ENCODE measurements at places on chromosomes 13 and 19.

- no peak for DNase-seq
Observed at GRCh38 chr13:30824651-30825050, 81.4 kb upstream of the MEDAG start.

DNA sequence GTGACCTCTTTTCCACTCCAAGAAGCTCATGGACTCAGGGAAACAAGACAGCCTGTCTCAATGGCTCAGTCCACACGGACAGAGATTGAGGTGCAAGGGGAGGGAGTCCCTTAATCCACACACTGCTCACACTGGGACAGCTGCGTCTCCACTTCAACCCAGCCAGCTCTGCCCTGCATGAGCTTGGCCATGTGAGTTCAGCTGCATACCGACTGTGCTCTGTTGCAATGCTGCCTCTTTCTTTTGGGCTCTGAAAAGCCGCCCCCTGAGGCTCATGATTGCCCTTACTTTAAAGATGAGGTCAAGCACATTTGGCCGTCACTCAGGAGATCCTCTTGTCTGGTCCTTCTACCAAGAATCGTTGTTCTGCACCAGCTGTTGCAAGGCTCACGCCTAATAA lies 64.8 kb upstream of the KCTD15 start:
- no peak for DNase-seq

DNA sequence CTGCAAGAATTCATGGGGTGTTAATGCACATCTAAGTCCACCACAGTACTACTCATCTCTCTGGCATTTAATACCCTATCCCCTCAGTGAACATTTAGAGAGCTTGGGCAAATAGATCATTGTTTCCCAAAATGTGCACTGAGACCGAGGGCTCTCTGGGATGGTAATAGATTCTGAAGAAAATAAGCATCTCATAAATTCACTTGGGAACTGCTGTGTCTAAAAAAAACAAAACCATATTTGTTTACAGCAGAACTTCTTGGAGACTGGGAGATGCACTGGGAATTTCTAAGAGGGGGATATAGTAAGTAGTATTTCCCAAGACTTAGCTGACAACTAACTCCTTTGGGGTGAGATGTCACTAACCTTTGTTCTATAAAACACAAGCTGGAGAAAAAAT lies 58.4 kb downstream of the ENOX1 start:
- DNase-seq = no peak

DNA sequence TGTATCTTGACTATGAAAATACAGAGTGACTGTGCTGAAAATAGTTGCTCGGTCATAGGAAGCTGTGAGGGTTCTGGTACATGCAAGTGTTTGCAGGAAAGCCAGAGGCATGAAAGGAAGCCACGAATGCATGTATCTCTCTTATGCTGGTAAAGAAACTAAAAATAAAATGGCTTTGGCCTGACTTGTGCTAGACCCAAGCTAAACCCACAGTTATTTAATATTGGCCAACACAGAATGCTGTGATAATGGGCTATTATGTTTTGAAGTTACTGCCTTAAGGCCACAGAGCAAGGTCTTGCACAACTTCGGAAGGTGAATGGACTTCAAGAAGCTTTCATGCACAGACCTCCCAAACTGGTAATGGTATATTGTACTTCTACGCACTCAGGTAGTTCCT lies 518.2 kb upstream of the HTR2A start:
- no peak for DNase-seq

- DNase-seq = no peak
Observed at GRCh38 chr13:65912516-65912915, 1317.6 kb downstream of the PCDH9 start.

- DNase-seq = no peak
Observed at GRCh38 chr19:2179095-2179494, 15.4 kb downstream of the DOT1L start.

GRCh38 chr19:14761607-14762006 lies 16.8 kb downstream of the ADGRE2 start:
- DNase-seq = no peak

DNA sequence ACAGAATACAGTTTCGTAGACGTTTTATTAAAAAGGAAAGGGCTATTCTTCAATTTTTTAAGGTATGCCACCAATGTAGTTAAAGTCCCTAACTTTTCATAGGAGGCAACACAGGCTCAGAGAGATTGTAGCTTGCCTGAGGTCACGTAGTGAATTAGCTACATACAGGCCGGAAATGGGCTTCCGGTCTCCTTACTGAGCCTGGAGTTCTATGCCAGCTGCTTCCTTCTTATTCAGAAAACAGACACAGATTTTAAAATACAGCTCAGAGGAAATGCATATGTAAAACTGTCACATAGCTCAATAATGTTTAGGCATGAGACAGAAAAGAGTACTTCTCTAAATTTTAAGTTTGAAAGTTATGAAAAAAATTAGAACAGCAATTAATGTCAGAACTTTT lies 85.4 kb upstream of the TUBA3C start:
- DNase-seq = no peak

DNA sequence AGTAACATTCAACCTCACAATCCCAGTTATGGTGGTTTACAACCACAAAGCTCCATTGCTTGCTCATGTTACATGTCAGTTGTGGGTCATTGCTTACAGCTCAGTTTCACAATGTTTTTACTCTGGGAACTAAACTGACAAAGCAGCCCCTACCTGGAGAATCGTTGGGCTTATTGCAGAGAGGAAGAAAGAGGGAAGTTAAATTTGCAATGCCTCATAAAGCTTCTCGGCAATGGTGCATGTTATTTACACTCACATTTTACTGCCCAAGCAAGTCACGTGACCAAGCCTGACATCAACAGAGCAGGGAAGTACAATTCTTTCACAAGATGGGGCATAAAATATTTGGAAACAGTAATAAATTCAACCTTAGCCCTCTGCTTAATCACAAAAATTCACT lies 441.6 kb downstream of the TDRD3 start:
- DNase-seq = no peak

DNA sequence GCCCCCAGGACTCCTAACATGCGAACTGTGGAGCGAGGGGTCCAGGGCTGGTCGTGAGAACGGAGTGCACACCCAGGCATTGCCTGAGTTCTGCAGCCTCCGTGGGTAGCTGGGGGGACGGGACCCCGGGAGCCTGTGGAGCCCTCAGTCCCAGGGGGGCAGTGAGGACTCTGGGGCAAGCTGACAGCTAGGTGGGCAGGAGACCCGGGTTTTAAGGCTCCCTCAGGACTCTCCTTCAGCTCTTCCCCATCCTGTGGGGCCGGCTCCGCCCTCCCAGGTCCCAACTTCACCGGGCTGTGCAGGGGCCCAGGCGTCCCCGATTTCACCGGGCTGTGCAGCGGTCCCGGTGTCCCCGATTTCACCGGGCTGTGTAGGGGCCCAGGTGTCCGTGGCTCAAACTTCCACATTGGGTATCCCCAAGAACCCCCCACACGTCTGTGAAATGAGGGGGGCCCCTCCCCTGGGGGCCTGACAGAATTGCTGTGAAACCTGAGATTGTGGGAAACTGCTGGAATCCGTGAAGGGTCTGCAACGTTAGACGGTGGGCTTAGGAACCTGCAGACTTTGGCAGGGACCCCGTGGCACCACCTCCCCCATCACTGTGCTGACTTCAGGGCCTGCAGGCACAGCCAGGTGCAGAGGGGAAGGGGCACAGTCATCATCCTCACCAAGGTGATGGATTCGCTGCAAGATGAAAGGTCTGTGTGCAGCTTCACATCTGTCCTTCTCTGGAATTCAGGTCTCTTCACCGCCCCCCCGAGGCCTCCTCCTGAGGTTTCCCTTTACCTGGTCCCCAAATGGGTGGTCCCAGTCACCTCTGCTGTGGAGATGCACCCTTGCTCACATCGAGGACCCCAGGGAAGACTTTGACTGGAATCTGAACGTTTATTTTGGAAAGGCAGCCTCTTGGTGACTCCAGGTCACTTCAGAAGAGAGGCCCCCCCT lies 73.2 kb upstream of the MCF2L start:
- no peak for DNase-seq

GRCh38 chr19:51114087-51114729 lies 6.0 kb upstream of the CTU1 start:
- DNase-seq = peak; percentile 26

DNA sequence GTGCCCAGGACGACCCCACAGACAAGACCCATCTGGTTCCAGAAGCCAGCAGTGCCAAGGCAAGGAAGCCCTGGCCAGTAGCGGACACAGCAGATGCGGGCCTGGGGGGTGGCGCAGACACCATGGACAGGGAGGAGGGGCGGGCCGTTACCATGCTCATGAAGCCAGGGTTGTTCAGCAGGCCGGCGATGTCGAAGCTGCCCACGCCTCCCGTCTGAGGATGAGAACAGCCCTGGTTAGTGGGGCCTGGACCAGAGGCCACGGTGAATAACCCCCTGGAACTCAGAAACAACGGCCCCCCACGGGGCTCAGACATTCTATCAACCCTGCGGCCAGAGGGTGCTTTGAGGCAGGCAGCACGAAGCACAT lies 21.5 kb upstream of the SLC39A3 start:
- DNase-seq = no peak

GRCh38 chr13:31826521-31826920 lies 87.2 kb downstream of the RXFP2 start:
- no peak for DNase-seq

- DNase-seq = no peak
Observed at GRCh38 chr13:20395061-20395916, 130.4 kb downstream of the CRYL1 start.

DNA sequence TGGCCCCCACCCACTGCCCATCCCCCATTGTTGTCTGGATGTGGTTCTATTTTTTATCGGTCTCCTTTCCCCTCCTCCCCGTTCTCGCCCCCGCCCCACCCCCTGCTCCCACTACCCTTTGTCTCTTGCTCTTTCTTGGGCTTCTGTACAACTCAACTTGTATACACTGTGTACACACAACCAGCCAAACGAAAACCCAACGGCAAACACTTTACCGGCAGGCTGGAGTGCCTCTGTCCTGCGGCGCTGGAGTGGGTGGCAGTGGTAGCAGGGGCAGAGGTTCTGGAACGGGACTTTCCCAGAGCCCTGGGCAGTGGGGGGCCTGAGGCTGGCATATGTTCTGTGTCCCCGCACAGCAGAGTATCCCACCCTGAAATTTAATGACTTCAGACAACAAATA lies 13.7 kb downstream of the RRAS start:
- no peak for DNase-seq

DNA sequence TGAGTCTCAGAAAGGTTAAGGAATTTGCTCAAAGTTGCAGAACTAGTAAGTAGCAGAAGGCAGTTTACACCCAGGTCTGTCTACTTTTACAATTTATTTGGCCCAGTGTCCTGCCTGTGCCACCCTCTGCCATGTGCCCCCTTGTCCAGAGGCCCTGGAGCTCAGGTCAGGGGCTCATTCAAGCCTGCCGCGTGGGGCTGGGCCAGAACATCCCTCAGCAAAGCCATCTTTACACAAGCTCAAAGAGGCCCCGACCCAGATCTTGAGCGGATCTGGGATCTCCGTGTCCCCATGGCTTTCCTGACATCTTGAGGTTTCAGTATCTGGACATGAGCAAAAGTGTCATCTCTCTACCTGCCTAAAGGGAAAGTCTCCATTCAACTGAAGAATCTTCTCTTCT lies 76.4 kb upstream of the VSTM2B start:
- DNase-seq = no peak

GRCh38 chr13:48532256-48532505 lies 699 bp downstream of the RCBTB2 start:
- no peak for DNase-seq

DNA sequence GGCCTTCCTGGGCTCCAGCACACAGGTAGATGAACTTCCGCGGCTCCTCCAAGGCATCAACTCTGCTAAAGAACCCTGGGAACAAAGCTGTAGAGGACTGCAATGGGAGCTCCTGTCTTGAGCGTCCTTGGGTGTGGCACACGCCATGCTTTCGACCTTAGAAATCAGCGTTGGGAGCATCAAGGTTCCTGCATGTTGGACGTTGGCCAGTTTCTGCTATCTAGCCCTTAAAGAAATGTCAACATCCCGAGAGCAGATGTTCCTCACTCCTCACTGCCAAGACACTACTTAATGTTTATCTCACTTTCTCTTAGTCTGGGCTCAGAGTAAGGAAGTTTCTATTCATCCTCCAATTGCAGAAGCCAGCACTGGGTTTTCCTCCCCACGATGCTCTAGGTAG lies 70.6 kb upstream of the MEDAG start:
- no peak for DNase-seq

DNA sequence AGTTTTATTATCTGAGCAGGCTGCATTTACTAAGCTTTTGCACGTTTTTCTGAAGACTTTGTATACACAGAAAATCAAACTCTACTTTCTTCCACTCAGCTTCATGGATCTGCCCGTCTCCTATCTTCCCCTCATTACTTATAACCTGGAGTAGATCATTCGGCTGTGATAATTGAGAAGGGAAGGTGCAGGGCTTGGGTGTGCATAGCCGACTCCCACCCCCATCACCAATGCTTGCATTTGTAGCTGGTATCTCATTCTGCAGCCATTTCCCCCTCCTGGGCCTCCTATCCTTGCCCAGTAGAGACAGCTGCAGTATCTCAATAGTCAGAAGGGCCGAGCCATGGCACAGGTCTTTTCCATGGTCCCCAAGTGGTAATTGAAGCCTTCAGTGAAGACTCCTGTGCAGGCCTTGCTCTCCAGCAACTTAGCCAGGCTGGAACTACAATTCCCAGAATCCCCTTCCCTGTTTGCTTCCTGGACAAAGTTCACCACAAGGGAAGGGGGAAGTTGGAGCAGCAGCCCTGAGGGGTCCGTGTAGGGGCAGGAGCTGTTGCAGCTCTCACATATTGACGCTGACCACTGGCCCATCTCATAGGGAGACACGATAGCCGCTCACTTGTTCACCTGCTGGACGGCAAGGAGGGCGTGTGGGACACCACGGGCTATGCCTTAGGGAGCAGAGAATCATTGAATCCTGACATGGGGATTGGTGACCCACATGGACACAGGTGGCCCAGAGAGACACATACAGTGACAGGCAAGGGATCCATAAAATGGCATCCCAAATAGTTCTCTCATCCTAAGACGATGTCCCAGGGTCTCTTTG lies 2.1 kb upstream of the SIGLEC8 start:
- DNase-seq = no peak

DNA sequence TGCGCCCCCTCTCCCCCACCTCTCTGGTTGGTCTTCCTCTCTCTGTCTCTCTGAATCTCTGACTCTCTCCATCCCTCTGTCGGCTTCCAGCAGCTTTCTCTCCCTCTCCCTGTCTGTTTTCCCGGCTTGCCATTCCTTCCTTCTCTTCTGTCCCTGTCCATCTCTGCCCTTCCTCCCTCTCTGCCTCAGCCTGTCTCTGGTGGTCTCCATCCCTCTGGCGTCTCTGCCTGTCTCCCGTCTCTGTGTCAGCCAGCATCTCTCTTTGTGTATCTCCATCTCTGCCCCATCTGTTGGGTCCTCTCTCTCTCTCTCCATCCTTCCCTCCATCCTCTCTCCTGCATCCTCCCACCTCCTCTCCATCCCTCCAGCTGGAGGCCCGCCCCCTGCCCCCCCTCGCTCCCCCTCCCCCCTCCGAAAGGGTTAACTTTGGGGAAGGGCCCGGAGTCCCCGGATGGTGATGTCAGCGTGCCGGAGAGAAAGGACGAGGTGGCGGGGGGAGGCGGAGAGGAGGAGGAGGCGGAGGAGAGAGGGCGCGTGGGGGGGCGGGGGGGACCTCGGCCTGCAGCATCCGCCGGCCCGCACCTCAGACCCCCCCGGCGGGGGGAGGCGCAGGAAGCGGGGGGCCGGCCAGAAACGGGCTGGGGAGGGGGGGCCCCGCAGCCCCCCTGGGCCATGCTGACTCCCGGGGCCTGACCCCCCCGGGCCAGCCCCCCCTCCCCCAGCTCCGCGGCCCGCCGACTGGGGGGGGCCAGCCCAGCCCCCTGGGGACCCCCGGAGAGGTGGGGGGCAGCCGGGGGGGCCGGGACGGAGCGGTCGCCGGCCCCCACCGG lies at the start of gene BRSK1:
TSS of gene BRSK1 (plus strand) at position 450 of the 830 bp plus-strand sequence. CDS start 446 bp downstream, outside the sequence.
- DNase-seq = no peak
